Effector CD8-positive, alpha-beta T cell (primary cell): ENCODE measurements at places on chromosomes 3 and 15.

- DNase-seq: no peak
Measured at GRCh38 chr15:65528461-65529060, 1.7 kb upstream of the HACD3 start.

DNA sequence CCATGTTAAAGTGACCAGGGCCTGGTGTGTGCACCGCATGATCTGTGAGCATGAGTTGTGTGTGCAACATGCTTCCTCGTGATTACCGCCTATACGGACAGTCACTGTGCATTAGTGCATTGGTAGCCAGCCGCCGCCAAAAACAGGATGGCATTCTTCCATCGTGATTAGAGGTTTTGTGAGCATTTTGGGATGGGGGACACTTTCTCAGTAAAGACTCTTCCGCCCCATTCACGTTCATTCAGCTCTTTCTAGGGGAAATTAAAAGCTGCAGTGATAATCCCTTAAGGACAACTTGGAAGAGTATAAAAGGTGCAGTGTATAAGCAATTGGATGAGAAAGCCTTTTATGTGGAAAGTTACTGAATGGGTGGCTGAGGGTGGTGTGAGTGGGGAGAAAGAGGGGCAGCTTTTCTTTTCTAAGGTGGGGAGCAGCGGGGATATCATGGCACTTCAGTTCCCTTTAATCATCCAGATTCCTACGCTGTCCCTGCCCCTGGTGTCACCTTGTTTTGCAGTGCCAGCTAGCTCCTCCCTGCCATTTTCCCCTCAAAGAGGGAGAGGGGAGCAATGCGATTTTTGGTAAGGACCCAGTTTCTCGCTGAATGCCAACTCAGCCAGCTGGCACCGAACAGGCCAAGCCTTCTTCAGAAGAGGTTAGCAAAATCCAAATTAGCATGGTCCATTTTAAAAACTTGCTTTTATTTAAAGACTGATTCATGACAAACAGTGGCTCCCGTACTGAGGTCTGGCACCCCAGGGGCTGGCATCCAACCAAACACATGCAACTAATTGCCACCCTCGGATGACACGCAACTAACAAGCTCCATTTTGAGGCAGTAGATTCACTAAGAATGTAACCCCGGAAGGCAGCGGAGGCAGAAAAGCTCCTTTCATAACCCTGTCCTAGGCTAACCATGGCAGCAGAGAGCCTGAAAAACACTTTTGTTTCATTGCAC is 447.8 kb downstream of the FHIT start:
- no peak for DNase-seq

DNA sequence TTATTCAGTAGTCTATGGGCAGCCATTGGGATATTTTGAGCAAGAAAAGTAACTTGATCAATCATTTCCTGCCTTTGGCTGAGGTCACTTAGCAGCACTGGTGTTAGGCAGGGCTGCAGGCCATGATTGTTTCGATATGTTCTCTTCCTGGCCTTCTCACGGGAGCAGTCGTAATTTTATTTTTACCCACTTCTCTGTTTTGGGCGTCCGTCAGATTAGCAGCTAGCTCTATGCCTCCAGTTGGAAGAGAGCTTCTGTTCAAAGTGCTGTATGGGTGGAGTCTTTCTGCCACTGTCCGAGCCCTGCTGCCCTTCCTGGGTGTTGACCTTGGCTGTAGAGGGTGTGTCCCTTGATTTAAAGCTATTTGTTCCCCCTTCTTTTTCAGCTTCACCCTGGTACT is 123.4 kb upstream of the ROPN1 start:
- no peak for DNase-seq

- peak; percentile 36 for DNase-seq
Measured at GRCh38 chr15:40928821-40929659, at the start of gene DLL4. Gene DLL4, plus strand, starts transcription at chr15:40929340. Its CDS starts 329 bp downstream, at chr15:40929669.

GRCh38 chr15:50353975-50354837 is 792 bp downstream of the GABPB1 start:
- peak; percentile 39 for DNase-seq
